ENCODE measurements at places on chromosomes 12 and 14.

DNA sequence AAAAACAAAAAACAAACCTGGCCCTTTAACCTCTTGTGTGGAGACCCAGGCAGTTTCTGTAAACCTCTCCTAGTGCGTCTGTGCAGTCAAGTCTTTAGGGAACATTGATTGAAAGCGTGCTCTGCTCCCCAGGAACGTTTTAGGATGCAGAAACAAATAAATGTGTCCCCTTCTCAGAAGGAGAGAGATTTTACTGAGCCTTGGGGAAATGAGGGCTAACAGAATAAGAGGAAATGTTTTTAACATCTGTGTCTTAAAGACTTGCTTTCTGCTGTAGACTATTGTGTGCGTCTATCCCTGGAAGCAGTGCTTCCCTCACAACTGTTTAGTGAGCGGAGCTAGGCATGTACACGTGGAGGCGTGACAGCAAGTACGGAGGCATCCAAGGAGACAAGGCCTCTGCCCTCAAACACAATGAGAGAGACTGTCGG is 54.3 kb downstream of the TECPR2 start:
- no peak for DNase-seq

DNA sequence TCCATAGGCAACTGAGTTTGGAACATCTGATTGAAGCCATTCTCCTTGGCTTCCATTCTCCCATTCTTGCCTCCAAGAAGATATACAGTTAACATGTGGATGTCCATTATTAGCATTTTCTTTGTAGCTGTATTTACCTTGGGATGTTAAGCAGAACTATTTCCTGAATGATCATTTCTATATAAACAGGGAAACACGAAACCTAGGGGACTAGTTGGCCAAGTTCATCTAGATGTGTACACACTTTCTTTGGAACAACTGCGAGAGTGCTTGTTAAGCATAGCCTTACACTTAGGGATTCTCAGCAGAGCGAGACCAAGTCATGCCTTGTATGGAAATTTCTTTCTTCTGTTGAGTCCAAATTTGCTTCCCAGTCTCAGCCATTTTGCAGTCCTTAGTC is 42.1 kb downstream of the DRAM1 start:
- no peak for DNase-seq

DNA sequence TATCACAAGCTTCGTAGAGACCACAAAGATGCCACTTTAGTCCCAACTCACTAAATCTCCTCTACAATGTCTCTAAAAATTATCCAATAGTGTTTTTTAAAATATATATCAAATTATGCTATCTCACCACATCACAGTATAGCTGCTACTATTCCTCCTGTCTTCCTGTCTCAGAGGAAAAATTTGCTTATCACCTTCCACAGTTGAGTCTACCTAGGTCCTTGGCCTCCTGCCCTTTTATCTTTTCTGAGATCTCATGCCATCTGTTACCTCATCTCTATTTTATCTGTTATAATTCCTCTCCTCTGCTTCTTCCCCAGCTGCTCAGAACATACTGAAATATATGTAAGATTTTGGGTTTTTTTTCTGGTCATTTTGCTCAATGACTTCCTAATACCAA is 568.2 kb downstream of the DIO2 start:
- DNase-seq: no peak

DNA sequence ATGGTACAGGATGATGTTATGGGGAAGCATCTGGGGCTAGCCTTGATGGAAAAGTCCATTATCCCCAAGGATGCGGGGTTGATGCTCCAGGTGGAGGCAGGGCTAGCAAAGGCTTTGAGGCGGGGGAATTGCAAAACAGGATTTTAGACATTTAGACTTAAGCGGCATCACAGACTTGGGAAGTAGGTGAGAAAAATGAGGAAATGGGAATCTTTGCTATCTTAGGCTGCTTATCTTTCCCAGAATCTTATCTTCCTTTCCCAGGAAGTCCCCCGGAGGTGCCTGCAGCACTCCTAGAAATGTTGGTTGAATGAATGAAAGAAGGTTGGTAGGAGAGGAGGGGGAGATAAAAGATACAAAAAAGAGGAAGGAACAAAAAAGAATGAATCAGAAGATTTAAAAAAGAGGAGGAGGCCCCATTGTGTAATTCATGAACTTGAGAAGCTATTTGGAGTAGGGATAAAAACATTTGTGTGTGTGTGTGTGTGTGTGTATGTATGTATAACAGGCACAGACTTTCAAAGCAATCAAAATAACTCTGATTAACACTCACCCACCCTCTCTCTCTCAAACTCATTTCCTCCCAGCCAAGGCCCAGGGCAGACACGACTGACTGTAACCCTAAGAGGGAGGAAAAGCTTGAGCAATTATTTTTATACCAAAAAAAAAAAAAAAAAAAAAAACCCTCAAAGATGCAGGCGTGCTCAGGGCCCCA is 62.5 kb upstream of the TBX3 start:
- DNase-seq: no peak

DNA sequence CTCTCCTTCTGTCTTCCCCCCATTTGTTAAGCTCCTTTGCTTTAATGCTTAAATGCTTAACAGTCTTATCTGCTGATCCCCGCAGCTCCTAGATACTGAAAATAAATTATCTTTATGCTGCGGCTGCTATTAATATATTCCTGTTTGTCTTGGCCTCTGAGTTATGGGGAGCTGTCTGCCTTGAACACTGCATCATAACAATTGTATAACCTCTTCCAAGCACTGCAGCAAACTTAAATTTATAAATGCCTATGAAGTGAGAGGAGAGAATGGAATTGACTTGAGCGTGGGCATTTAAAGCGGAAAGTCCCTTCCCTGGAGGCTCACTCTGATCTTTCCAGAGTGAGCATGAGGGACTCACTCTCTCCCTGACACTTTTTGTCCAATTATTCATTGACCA is 23.1 kb upstream of the DCP1B start:
- DNase-seq: no peak

GRCh38 chr12:111597831-111598636 is 1.1 kb downstream of the ATXN2 start:
- DNase-seq: peak; percentile 63

DNA sequence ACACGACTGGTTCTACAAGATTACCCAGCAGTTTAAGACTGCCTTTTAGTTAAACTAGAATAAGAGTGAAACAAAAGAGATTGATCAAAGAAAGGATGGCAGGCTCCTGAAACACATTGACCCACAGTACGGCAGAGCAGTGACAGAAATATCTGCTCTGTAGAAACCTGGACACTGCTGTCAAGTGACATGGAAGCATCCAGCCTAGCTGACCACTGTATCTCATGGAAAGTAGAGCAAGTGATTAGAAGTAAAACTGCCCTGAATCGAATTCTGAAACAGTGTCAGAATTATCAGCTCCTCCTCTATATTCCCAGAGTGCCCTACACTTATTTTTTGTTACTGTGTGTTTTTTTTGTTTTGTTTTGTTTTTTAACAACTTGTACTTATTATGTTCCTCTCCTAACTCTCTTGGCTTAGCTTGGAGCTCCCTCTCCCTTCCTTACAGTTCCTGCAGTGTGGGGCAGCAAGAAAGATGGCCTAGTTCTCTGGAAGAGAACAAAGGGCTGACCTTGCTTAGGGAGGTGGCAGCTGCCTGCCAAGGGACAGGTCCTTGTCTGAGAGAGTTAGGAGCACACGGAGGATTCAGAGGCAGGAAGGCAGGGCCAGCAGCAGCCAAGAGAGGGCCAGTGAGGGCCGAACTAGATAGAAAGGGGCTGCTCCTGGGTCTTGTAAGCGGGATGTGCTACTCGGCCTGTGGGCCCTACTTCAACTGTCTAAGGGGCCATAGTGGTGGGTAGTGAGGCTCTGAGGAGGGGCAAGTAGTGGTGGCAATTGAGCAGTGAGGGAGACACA is 97.2 kb downstream of the PTPRR start:
- no peak for DNase-seq

DNA sequence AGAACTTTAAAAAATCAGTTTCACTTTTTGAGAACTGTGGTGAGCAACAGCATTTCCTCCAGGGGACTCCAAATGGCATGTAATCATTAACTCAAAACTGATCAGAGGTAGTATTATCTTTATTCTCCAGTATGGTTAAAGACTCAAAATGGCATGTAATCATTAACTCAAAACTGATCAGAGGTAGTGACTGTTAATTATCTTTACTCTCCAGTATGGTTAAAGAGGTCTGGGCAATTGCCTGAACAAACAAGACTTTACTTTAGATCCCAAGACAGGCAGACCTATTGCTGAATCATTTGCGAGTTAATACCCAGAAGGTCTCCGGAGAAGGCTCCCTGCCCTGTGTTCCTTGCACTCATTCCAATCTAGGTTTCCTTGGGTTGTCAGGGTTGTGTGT is 6.6 kb upstream of the ACADS start:
- DNase-seq: no peak

- no peak for DNase-seq
Observed at GRCh38 chr12:115998794-115999478, 278.6 kb downstream of the MED13L start.

DNA sequence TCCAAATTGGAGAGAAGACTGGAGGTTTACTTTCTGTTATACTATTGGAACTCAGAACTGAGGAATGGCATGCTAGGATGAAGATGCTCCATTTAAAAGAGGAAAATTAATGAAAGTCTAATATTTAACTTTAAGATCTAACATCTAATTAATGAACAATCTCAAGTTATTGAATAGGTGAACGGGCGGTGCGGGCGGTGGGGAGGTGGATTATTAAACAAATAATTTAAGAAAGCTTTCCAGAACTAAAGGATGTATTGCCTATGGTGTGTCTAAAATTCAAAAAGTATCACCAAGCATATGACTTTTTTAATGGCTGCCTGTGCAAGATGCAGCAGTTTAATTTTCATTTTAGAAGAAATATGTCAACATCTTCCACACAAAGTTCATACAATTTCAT is 1747.1 kb upstream of the SEL1L start:
- no peak for DNase-seq

DNA sequence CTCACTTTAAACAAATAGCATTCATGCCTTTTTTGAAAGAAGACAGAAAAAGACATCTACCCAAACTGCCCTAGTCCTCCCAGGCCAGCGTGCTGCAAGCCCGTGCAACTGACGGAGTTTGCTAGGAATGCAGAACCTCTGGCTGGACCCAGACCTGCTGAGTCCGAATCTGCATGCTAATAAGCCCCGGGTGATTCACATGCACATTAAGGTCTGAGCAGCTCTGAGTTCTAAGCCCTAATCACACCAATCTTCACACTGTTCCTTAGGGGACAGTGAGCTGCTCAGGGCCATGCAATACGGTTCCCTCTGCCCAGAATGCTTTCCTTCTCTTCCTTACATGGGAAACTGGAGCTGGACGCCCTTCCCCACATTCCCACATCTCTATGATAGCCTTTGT is 25.2 kb downstream of the HAL start:
- DNase-seq: no peak

- no peak for DNase-seq
Observed at GRCh38 chr12:98172801-98173200, 342.6 kb upstream of the TMPO start.

DNA sequence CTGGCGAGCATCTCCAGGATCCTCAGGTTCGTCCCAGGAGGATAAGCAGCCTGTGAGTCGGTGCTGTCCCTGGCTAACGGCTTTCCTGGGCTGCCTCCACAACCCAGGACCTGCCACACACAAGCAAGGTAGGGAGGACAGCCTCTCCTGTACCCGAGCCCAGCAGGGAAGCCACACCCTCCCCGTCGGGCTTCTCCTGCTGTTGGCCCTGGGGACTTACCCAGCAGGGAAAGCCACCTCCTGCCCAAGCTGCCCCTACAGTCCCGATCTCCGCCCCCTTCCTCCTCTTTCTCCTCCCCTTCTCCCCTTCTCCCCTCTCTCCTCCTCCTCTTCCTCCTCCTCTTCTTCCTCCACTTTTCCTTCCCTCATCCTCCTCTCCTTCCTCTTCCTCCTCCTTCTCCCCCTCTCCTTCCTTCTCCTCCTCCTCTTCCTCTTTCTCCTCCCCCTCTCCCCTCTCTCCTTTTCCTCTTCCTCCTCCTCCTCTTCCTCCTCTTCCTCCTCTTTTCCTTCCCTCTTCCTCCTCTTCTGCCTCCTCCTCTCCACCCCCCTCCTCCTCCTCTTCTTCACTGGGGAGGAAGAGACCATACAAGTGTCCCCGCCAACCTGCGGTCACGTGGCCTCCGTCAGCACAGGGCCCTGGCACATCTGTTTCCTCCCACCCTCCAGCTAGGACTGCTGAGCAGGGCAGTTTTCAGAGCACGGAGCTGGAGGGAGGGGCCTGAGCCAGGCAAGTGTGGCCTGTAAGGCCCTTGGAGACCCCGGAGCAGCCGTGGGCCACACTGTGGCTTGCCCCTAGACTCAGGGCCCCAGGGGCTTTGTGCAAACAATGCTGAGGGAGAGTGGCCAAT is 17.3 kb upstream of the RFLNA start:
- DNase-seq: no peak

GRCh38 chr14:50040401-50040775 is 76.0 kb downstream of the VCPKMT start:
- no peak for DNase-seq

DNA sequence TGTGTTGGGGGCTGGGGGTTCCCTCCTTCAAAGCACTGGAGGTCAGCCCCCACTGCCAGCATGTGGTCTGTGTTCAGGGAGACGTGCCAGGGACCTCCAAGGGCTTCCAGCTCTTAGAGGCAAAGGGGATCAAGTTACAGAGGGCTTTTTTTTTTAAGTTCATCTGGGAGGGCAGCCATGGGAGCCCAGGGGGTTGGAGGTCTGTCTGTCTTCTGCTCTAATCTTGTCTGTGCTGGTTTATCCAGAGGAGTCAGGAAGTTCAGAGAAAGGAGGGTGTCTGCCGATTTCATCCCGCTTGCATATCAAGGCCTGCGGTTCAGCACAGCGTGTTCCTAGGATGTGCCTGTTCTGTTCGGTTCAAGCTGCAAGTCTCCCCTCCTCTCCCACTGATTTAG is 72.2 kb downstream of the TMEM132C start:
- DNase-seq: no peak

- DNase-seq: no peak
Observed at GRCh38 chr14:47447076-47447475, 228.3 kb downstream of the MDGA2 start.

GRCh38 chr12:4914720-4915119 is 5.0 kb downstream of the KCNA1 start:
- DNase-seq: no peak

GRCh38 chr12:102961466-102961855 is 4.0 kb downstream of the ASCL1 start:
- no peak for DNase-seq

DNA sequence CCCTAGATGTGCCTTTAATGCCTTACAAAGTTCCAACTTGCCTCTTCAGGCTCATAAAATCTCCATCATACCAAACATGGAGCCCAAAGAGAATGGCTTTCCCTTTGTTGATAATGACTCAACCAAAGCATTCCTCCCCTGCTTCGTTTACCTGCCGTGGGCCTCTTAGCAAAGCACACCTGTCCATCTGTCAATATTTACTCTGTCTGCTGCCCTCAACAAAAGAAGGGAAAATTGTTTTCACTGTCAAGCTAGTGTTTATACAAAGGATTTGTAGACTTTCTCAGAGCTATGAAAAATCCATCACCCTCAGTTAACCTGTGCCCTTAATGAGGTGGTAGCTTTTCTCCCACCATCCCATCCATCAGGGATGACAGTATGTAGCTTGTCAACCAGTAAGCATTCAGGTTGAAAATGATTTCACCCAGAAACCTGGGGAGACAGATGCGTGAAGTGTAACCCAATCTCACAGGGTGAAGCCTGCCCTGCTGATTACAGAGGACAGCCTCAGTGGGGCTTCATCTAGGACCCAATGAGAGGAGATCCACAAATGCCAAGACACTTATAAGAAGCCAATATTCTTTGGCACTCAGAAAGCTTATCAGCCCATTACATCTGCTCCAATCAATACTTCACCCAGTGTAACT is 278.1 kb downstream of the NUAK1 start:
- DNase-seq: no peak

- no peak for DNase-seq
Observed at GRCh38 chr12:62269464-62270228, 9.4 kb downstream of the USP15 start.

GRCh38 chr12:96419576-96420276 is 19.5 kb upstream of the CDK17 start:
- DNase-seq: no peak
